NCI-H187 (cell line): ENCODE measurements at places on chromosomes 7 and 10.

DNA sequence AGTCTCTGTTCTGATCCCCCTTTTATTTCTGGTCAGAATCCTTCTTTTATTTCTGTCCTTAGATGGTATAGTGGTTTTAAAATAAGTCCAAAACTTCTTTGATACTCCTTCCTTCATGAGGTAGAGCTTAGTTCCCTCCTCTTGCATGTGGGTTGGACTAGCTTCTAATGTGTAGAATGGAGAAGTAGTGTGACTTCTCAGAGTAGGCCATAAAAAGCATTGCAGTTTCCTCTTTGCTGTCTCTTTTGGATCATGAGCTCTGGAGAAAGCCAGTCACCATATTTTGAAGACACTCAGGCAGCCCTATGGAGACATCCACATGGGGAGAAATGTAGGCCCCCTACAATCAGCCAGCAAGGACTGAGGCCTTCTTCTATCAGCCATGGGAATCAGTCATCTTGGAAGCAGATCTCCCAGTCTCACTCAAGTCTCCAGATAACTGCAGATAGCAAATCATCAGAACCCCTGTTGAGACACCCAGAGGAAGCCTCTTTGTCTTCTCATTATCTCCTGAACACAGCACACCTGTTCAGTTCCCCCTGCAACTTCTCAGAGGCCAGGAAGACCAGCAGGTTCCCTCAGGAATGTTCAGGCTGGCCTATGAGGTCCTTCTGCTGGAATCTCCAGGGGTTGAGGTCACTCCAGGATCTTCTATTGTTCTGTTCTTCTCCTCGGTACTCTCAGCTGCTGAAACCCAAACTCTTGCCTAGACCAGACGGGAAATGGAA, 511.9 kb upstream of the ZMIZ1 start:
- DNase-seq = no peak

DNA sequence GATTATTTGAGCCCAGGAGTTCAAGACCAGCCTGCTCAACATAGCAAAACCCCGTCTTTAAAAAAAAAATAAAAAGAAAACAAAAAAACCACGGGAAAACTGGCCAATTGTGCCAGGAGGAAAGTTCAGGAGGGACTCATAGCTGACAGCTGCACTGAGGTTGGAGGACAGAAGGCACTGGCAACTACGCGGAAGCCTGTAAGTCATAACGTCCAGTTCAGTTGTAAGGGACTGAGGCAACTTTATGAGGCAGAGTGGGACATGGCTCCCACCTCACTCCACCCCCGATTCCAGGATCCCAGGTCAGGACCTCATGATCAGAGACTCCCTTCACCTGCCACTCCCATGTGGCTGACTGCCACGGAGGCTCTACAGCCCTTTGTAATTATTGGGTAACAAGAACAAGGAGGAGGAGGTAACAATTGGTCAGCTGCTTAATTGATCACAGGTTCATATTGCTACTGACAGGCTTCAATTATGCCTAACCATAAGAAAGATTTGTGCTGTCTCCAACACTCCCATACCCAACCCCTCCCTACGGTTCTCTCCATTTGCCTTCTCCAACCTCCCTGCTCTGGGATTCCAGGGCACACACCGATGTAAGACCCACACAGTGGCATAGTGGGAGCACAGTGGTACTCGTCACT, 1.9 kb upstream of the CCL24 start:
- DNase-seq = no peak

GRCh38 chr7:31873816-31874597, 187.0 kb downstream of the PPP1R17 start:
- no peak for DNase-seq

DNA sequence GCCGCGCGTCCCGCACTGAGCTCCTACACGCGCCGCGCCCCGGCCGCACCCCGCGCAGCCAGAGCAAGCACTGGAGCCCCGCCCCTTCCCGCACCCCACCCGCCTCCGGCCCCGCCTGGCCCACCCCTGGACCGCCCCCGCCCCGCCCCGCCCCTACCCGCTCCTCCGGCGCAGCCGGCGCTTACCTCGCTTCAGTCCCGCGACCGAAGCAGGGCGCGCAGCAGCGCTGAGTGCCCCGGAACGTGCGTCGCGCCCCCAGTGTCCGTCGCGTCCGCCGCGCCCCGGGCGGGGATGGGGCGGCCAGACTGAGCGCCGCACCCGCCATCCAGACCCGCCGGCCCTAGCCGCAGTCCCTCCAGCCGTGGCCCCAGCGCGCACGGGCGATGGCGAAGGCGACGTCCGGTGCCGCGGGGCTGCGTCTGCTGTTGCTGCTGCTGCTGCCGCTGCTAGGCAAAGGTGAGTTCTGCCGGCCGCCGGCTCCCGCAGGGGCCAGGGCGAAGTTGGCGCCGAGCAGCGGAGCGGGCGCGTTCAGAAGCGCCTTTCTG, at the start of gene RET:
RET (plus strand) TSS at position 194 of the 545 bp plus-strand sequence; CDS start at position 384, 190 bp downstream.
- no peak for DNase-seq

DNA sequence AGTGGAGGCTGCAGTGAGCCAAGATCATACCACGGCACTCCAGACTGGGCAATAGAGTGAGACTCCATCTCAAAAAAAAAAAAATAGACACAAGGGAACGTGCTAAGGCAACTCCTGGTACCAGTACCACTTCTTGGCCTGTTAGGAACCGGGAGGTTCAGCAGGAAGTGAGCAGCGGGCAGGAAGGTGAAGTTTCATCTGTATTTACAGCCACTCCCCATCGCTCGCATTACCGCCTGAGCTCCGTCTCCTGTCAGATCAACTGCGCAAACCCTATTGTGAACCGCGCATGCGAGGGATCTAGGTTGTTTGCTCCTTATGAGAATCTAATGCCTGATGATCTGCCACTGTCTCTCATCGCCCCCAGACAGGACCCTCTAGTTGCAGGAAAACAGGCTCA, 69.9 kb upstream of the FOXK1 start:
- DNase-seq = no peak

DNA sequence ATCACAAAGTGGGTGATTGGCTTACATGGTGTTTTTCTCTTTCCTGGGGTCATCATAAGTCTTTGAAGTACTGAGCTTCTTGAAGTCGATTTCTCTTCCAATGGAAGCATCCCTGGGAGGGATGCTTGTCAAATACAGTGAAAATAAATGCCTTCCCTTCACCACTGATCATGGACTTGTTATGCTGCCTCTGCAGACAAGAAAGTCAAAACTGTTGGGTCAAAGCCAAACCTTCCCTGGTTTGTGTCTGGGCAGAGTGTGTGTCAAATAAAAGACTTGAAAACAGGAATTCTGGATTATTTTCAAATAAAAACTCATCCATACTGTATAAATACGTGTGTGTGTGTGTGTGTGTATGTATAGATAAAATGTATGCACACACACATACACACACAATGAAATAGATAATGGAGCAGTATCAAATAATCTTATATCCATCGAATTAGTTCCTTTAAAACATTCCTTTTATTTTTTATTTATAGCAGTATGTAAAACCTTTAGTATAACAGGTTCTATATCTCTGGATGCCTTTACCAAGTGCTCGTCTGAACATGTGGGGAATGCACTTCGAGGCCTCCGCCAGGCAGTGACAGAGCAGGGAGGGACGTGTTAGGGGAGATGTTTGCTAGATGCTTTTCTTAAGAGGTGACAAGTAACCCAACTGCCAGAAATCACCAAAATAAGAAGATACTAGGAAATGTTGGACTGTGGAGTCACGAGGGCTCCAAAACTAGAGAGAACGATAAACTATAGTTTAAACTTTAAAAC, 27.2 kb upstream of the WNT16 start:
- DNase-seq = no peak

- DNase-seq = no peak
These were observed 21.2 kb upstream of the IGF2BP3 start for GRCh38 chr7:23491502-23491901.
